IgD-negative memory B cell (primary cell): ENCODE measurements at places on chromosomes 1 and 21. TPM values are rescaled to one million over a fixed set of nuclear protein-coding genes. Genes with fewer than 3 reads are reported as not detected.

MSH4 gene
- polyA plus RNA-seq: 0.10 TPM

PADI3 gene
- polyA plus RNA-seq: not detected

UBE4B gene
- polyA plus RNA-seq: 9.0 TPM

ACKR1 gene
- not detected for polyA plus RNA-seq

IGSF3 gene
- not detected for polyA plus RNA-seq

TEX38 gene
- polyA plus RNA-seq: not detected

EPHA10 gene
- polyA plus RNA-seq: not detected

WNT9A gene
- not detected for polyA plus RNA-seq

CYP4A22 gene
- polyA plus RNA-seq: not detected

PTP4A2 gene
- polyA plus RNA-seq: 216 TPM

IL22RA1 gene
- polyA plus RNA-seq: not detected

ARHGAP29 gene
- polyA plus RNA-seq: not detected

FCGR3A gene
- 4.4 TPM for polyA plus RNA-seq

F3 gene
- not detected for polyA plus RNA-seq

TTC34 gene
- 0.06 TPM for polyA plus RNA-seq

LAMB3 gene
- polyA plus RNA-seq: not detected

SIM2 gene
- not detected for polyA plus RNA-seq

OR2L3 gene
- polyA plus RNA-seq: not detected

FABP3 gene
- polyA plus RNA-seq: not detected

SMIM1 gene
- polyA plus RNA-seq: not detected
